ENCODE measurements at places on chromosomes 12 and 14.

DNA sequence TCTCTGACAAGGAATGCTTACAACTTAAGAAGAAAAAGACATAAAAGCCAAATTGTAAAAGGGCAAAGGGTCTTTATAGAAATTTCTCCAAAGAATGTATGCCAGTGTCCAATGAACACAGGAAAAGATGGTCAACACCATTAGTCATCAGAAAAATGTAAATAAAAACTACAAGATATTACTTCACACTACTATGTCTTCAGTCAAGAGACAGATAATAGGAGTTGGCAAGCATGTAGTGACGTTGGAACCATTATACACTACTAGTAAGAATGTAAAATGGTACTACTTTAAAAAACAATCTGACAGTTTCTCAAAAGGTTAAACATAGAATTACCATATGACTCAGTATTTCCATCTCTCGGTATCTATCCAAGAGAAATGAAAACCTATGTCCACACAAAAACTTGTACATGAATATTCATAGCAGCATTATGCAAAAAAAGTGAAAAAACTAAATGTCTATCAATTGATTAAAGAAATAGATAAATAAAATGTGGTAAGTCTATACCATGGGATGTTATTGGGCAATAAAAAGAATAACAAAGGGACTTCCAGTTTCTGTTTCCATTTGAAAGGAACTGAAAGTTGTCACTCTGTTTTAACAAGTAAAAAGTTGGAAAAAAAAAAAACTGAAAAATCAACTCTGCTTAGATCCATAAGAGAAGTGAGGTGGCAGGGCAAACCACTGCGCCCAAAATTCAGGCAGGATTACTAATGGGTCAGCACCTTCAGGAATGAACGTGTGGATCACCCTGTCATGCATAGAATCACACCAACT lies 69.8 kb downstream of the ALG10B start:
- no peak for DNase-seq

DNA sequence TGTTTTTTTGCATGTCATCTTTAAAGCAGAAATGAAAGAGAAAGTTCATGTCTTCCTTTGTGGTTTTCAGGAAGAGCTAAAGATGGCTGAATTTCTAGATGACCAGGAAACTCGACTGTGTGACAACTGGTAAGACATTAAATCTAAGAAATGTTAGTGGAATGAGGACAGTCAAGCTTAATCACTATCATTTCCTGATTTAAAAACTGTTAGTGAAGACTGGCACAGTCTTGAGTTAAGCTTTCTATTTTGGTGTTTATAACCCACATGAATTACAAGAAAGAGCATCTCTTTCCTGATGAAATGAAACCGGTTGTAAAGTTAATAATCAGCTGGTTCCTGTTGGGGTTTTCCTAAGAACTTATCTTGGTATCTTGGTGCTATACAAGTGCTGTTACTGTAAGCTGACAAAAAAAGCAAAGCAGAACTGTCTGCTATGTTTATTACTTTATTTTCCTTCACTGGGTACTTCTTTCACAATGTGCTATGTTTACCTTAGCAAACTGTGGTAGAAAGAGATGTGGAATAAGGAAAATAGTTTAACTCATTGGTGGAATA lies 5.2 kb downstream of the TRAFD1 start:
- DNase-seq, result no peak

DNA sequence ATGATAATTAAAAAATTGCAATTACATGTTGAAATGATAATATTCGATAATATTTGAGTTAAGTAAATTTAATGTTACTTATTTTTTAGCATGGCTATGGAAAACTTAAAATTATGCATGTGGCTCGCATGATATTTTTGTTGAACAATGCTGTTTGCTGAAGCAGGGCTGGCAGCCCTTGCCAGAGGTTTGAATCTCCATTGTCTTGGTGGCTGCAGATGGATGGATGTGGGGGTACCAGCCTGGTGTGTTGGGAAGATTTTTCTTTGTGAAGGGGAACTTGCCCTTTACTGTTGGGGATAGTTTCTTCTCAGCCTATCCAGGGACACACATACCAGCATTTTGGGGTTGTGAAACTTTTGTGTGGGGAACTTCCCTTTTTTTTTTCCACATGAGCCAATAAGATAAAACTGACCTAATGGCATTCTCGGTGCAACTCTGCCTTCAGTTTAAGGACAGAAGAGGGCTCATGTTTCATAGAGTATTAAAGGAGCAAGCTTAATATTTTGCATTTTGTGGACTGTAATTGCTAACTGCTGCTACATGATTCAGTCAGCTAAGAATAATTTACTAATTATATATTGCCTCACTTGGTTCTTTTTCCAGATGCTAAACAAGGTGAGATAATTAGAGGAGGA lies 8.8 kb downstream of the RASSF3 start:
- no peak for DNase-seq

DNA sequence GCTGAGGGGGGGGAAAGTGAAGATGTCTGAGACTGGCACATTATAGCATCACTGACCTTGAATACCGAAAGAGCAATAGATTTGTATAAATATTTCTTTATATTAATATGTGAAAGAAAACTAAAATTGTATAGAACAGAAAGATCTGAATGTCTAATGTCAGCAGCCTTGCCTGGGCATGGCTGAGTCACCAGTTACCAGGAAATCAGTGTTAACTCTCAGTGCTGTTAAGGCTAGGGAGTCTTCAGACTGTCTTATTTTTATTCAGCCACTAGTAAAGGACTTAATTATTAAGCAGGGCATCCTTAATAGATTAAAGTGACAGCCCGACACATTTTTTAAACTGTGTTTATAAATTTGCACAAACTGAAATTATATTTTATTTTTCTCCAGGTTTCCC lies 122.9 kb upstream of the AEBP2 start:
- DNase-seq, result no peak

GRCh38 chr12:69278814-69279782 lies 39.7 kb downstream of the CPSF6 start:
- DNase-seq, result no peak

- DNase-seq, result no peak
These were observed 12.9 kb downstream of the ISCA2 start for GRCh38 chr14:74506411-74506851.

DNA sequence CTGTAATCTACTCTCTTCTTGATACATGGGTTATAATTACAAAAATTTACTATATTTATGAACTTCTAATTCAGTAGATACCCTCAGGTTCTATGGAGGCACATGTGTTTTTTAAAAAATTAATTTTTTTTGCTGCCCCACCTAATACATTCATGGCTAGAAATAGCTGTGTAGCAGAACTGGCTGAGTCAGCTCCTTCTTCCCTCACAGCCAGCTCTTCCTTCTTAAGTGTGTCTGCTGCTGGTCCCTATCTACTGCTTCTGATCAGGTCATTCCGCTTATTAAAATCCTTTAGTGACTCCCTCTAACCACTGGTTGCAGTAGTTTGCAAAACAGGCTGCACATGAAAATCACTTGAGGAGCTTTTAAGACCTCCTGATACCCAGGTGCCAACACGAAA lies 400.1 kb downstream of the APAF1 start:
- no peak for DNase-seq

- no peak for DNase-seq
These were observed 13.9 kb downstream of the RPS6KA5 start for GRCh38 chr14:91046488-91047072.

DNA sequence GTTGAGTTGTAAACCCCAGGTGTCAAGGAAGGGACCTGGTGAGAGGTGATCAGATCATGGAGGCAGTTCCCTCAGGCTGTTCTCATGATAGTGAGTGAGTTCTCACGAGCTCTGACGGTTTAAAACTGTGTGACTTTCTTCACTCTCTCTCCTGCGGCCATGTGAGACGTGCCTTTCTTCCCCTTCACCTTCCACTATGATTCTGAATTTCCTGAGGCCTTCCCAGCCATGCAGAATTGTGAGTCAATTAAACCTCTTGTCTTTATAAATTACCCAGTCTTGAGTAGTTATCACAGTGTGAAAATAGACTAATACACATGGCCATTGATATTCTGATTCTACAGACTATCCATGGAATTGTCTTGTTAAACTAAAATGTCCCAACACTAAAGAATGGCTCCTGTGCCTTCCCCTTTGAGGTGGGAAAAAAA lies 85.6 kb downstream of the SLC2A13 start:
- no peak for DNase-seq

DNA sequence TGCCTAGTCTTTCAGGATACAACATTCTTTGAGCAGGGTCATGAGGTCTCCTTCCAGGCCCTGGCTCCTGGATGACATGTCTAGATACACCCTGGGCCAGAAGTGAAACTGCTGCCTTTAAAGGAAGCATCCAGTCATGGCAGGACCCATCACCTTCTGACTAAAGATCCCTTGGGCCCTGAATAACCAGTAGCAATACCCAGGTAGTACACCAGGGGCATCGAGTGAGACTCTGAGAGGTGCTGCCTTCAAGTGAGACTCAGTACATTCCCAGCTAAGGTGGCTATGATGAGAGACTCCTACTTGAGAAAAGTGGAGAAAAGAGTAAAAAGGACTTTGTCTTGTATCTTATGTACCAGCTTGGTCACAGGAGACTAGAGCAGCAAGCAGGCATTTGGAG lies 23.5 kb downstream of the OR6C68 start:
- no peak for DNase-seq

DNA sequence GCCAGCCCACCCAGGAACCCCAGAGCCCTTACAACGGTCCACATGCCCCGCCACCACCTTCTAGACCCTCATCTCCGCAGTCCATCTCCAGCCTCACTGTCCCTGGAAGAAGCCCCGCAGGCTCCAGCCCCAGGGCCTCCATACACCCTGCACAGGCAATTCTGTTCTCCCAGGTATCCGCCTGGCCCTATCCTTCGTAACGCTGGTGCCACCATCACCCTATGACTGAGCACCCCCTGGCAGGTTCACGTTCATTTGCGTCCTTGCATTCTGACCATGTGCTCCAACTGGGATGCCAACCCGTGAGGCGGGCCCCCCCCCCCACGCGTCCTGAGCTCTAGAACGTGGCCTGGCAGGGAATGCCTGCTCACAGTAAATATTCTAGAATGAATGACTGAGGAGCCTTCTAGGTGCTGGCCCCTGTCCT lies 675 bp upstream of the SCARB1 start:
- DNase-seq, result no peak

- DNase-seq, result no peak
These were observed 251.7 kb downstream of the CPNE8 start for GRCh38 chr12:38653650-38654049.

- no peak for DNase-seq
These were observed 60.9 kb upstream of the NID2 start for GRCh38 chr14:52129721-52130120.

DNA sequence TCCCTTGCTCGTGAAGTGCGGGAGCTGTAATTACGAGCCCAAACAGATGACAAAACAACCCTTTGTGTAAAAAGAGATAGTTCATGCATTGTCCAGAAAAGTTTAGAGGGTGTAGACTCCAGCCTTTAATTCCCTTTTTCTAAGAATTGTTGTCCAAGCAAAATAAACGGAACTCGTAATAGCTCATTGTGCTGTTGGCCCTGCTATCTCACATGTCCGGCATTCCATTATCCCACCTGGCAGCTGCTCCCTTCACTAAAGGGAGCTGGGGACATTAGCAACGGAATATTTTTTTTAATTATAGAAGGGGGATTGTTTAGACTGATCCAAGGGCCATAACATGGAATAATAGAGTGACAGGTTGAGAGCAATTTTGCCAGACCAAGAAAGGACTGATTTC lies 277.5 kb upstream of the TBX3 start:
- DNase-seq, result no peak

DNA sequence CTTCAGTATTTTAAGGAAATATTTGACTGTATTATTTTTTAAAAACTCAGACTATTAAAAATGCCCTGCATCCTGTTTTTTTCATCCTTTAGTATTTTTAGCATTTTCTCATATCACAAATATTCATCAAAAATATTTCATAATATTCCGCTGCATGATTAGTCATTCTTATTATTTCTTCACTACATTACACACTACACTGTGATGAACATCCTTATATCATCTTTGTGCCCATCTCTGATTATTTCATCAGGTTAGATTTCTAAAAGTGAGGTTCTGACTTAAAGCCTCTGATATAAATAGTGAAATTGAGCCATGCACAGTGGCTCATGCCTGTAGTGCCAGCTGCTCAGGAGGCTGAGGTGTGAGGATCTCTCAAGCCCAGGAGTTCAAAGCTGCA lies 8.1 kb downstream of the COCH start:
- no peak for DNase-seq

DNA sequence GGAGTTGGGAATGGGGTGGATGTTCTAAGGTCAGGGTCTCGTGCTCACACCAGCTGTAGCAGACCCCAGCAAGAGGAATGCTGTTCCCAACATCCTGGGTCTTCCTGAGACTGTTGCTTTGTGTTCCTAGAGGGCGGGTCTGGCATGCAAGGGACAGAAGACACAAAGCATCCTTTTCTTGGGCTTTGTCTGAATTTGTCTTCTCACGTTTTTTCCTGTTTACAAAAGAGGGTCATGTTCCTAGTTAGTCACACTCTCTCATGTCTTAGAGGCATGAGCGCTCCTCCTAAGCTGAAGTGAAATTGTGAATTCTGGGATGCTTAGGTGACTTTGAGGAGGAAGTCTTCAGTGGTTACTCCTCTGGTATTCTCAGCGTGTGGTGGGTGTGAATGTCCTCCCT lies 9.6 kb upstream of the TAMALIN start:
- DNase-seq, result no peak

GRCh38 chr14:77911356-77911755 lies 111.4 kb downstream of the ADCK1 start:
- DNase-seq, result no peak

GRCh38 chr12:47744005-47744651 lies 14.6 kb downstream of the RAPGEF3 start:
- peak; percentile 71 for DNase-seq

- DNase-seq, result no peak
These were observed 70.1 kb upstream of the GPATCH2L start for GRCh38 chr14:76081642-76082041.

DNA sequence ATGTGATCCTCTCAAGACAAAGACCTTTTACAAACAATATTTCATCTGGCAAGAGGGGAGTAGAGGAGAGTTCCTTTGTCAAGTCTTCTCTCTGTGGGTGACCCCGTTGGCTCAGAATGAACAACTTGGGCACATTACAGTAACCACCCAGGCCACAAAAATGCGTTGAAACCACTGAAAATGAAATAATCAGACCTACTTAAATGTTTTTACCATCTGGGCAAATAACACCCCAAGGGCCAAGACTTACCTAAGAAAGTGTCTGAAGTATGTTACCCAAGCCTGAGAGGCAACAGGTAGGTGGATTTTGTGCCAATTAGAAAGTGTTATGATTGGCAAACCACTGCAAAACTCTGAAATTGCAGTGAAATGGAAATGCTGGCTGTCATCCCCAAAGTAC lies 1.3 kb downstream of the TC2N start:
- no peak for DNase-seq

- DNase-seq, result no peak
These were observed 151.4 kb upstream of the AVPR1A start for GRCh38 chr12:63302269-63302940.

Measured in activated T-cell treated with anti-CD3 and anti-CD28 coated beads, Interleukin-2, amount 50 U/mL, for 1 hour (primary cell).